Aorta (tissue), 5 donors: ENCODE measurements at places on chromosomes 1 and 21. TPM values are rescaled to one million over a fixed set of nuclear protein-coding genes. Genes with fewer than 3 reads are reported as not detected.
A peak's percentile ranks its signal among the peaks of the same experiment; 100 is the strongest.

The PM20D1 gene
- 1.1 TPM for total RNA-seq

DNA sequence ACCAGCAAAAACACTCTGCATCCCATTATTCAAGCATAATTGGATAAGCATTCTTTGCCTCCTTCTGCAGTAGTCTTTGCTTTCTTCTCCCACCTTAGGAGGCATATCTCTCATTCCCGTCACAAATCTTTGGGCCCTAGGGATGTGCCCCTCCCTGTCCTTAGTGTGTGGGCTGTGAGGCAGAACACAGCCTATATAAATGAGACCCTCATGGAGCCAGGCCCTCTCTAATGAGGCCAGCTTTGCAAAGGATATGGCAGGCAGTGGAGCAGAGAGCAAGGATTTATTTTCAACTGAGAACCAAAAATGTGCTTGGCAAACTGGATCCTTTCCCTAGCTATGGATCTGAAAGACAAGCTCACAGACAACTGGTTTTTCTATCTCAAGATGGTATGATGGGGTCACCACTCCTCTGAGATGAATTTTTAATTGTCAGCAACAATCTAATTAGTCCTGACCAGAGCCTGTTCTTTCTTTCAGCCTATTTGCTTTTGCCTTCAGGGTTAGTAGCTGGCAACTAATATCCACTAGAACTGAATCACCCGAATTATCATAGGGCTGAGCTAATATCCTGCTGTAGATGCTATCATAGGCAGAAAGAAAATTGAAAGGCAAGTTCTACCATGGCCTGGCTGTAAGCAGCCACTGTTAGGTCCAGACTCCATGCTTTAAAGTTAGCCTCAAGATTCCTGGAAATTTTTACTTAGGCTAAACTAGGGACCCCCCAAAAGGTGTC lies 134.2 kb downstream of the SYT2 start:
- no peak for DNase-seq

GRCh38 chr21:45163413-45164123 lies 89.2 kb downstream of the ADARB1 start:
- DNase-seq, result peak; percentile 30

- DNase-seq, result no peak
Measured at GRCh38 chr1:161929137-161929536, 94.5 kb downstream of the OLFML2B start.

- no peak for DNase-seq
Measured at GRCh38 chr1:60153961-60154360, 80.4 kb upstream of the C1orf87 start.

The FOXE3 gene
- not detected for total RNA-seq

DNA sequence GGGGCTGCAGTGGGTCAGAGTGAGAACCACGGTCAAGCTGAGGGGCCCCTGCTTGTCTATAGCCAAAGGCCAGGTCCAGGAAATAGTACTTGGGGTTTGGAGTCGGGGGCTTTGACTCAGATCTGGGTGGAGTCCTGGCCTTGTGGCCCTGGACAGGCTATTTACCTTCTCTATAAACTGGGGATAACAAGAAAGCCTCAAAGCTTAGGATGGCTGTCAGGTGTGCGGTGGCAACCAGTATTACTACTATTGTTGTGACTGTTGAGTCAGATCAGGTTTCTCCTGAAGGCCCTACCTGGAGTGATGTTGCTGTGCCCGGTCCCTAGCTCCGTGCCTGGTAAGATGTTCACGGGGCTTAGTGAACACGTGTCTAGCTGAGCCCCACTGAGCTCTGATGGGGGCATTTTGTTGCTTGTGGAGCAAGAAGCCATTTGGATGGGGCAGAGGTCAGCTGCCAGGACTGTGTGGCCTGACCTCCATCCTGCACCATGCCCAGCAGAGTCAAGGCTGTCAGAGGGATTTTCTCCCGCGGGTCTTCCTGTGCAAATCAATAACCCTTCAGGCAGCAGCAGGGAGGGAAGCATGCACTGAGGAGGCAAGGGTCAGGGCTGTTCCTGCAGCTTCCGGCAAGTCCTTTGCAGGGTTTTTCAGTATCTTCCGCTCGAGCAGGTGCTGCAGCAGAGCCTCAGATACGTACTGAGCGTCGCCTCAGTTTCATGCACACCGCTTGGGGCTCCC lies 170.3 kb downstream of the CAMTA1 start:
- DNase-seq, result no peak

DNA sequence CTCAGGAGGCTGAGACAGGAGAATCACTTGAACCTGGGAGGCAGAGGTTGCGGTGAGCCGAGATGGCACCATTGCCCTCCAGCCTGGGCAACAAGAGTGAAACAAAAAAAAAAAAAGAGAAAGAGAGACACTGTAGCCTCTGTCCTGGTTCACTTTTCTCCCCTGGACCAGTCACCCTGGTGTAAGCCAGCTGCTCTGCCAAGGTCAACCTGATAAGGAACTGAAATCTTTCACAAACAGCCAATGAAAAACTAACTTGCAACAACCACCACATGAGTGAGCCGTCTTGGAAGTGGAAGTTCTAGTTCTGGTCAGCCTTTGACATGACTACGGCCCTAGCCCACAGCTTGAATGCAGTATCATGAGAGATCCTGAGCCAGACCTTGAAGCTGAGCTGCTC lies 36.8 kb upstream of the CXADR start:
- DNase-seq, result no peak

The LCE2B gene
- total RNA-seq, result not detected

GRCh38 chr1:185292237-185292636 lies 24.8 kb downstream of the IVNS1ABP start:
- DNase-seq, result peak; percentile 57

DNA sequence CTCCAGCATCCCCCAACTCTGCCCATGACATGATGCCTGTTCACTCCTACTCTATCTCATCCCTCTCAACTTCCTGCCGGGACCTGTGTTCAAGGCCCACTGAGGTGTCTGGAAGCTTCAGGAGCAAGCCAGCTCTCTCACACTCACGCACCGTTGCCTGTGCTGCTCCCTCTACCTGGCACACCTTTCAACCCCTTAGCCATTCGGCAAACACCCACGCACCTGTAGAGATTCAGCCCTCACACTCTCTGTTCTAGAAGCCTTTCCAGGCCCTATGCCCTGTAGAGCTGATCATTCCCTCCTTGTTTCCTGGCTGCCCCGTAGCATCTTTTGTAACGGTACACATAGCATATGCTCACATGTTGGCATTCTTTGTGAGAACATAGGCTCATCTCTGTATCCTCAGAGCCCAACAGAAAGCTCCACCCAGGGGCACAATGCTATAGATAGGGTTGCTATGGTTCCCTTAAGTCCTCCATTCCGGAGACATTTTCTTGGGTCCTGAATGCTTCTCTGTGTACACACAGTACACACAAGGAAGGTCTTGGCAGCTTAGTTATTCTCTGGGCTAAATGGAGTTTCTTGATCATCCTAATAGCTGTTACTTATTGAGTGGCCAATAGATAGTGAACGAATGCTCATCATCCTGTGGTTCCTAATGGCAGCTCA lies 1.3 kb downstream of the C8B start:
- DNase-seq, result no peak

DNA sequence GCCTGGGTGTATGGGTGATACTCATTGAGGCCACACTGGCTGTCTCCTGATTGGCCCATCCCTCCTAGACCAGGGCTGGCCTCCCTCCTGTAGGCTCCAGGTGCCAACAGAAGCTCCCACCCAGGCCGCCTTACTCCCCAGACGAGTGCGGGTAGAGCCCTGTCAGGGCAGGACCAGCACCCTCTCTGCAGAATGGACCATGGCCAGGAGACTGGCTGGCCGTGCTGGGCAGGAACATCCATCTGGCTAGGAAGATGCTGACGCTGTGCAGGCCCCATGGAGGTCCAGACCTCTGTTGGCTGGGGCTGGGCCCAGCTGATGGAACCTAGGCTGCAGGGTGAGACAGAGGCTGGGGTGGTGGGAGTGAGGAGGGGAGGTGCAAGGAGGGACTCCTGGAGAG lies 25.0 kb upstream of the EPB41 start:
- no peak for DNase-seq

DNA sequence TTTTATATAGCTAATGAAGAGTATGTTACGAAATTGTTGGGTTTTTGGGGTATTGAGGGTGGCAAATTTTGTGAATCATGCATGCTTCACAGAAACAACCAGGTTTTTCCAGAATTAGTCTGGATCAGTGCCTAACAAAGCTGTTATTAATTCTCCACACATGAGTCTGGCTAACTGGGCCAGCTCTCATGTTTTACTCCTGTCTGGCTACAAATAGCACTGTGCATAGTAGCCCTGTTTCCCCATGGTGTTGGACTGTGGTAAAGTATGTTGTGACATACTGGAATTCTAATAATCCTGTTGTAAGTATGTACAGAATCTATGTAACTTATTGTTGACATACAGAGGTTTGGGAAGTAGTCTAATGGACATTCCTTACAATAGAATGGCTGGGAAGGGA lies 35.8 kb downstream of the S100B start:
- DNase-seq, result no peak

GRCh38 chr1:5505944-5506343 lies 486.3 kb downstream of the NPHP4 start:
- peak; percentile 38 for DNase-seq

GRCh38 chr1:163875927-163876320 lies 554.2 kb downstream of the NUF2 start:
- DNase-seq, result no peak

The EPHB2 gene
- 5.5 TPM for total RNA-seq

DNA sequence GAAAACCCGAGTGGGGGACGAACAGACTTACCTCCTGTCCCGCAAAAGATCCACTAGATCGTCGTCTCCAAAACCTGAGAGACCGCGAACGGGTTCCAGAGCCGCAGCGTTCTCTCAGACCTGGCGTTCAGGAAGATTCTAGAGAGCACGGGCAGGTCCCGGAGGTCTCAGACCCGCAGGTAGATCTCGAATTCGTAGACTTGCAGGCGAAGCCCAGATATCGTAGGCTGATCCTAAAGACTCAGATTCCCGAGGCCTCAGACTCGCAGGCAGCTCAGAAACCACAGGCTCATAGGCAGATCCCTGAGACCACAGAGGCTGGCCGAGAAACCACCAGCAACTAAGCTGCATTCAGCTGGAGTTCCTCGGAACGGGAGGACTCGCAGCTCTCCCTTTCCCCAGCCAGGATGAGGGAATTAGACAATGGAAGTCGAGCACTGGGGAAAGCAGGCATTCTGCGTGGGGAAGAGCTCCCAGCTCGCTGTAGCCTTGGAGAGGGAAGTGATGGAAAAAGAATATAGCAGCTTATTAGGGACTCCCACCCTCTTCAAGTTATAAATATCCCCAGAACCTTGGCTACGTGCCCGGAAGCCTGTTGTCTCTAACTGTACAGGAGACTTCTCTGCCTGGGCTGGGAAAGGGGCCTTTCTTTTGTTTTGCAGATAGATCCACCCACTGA lies at the start of gene ZNF436:
Gene ZNF436 (minus strand): TSS at position 502 of the 679 bp plus-strand sequence. CDS start 1,831 bp downstream, outside the sequence.
- peak; percentile 85 for DNase-seq

- peak; percentile 82 for DNase-seq
Measured at GRCh38 chr1:47436979-47437446, 831 bp upstream of the FOXD2 start.

DNA sequence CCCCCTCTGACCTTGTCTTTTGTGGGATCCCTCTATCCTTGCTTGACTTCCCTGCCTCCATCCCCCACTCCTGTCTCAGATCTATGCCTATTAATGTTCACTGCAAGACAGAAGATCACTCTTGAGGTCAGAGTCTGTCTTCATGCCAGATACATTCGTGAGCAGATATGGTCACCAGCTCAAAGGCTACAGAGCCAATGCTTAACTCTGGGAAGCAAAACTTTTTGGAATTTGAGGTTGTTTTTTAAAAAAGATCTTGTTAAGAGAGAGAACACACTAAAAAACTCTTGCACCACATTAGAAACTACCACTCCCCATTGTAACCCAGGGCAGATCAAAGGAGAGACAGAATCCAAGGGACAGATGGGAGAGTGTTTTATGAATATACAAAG lies 17.1 kb upstream of the A3GALT2 start:
- no peak for DNase-seq

DNA sequence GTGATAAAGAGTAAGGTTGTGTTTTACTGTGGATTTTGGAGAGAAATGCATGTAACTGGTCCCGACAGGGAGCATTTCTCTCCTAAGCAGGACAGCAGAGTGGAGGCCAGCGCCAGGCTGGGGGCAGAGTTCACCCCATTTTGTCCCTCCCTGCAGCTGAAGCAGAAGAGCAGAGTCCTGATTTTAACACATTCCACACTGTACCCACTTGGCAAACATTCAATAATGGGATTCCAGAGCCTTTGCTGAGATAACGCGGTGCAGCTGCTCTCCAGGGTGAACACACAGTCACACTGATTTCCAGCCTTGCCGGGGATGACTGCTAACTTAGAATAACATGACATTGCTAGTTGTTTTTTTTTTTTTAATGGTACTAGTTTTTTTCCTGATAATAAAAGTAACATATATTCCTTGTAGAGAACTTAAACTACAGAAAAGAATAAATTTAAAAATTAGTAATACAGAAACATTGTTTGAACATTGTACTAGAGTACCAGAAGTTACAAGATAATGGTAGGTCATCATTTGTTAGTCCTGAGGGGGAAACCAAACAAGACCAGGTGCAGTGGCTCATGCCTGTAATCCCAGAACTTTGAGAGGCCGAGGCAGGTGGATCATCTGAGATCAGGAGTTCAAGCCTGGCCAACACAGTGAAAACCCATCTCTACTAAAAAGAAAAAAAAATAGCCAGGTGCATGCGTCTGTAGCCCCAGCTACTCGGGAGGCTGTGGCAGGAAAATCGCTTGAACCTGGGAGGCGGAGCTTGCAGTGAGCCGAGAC lies 77.2 kb downstream of the SCCPDH start:
- no peak for DNase-seq

DNA sequence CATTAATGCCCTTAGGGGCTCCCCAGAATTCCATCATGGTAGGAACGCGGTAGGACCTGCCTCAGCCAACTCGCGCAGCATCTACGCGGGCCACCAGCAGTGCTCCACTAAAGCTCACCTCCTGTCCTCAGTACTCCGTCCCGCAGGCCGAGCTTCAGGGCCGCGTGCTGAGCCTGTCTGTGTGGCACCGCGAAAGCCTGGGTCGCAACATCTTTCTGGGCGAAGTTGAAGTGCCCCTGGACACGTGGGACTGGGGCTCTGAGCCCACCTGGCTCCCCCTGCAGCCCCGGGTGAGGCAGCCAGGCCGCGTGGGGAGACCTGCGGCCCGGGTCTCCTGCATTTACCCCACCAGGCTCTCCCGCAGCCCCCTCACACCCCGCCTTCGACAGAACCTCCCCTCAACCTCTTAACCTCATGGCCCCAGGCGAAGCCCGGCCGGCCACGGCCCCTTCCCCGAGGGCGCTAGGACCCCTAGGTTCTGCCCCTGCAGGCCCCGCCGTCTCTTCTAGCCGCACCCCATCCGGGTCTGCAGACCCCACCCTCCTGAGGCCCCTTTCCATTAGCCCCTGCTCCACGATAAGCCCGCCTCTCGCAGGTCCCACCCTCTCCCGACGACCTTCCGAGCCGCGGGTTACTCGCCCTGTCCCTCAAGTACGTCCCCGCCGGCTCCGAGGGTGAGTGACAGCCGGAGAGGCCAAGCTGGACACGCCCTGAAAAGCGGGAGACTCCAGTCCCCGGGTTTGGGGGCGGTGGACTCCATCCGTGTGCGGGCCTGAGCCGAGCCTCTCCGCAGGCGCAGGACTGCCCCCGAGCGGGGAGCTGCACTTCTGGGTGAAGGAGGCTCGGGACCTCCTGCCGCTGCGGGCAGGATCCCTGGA lies 9.1 kb downstream of the SYTL1 start:
- no peak for DNase-seq
